ENCODE measurements at places on chromosomes 2 and 18. TPM values are rescaled to one million over a fixed set of nuclear protein-coding genes. Genes with fewer than 3 reads are reported as not detected.

Gene LOXL3
- 0.83 TPM for total RNA-seq

Gene DSG2
- total RNA-seq: 123 TPM

Gene NXPH2
- total RNA-seq: not detected

Gene DSG1
- 0.17 TPM for total RNA-seq

Gene HOXD12
- not detected for total RNA-seq

Gene LINC00305
- not detected for total RNA-seq

Gene AFTPH
- 34.5 TPM for total RNA-seq

Gene FAM228A
- not detected for total RNA-seq

Gene PROM2
- total RNA-seq: 73.5 TPM

Gene DDX1
- 47.2 TPM for total RNA-seq

Gene NPAS2
- total RNA-seq: 116 TPM

Gene SLC9A2
- total RNA-seq: 0.52 TPM

Gene TUBA4B
- not detected for total RNA-seq

Gene ARHGAP25
- 23.3 TPM for total RNA-seq

Gene DAW1
- not detected for total RNA-seq

Gene SEPTIN2
- 293 TPM for total RNA-seq

Gene DRC1
- not detected for total RNA-seq

Gene UBE2F
- 41.5 TPM for total RNA-seq

Gene SLC38A11
- not detected for total RNA-seq

Gene NCKAP5
- total RNA-seq: 7.6 TPM

Gene IRS1
- 25.8 TPM for total RNA-seq

Gene MBD1
- total RNA-seq: 196 TPM

Gene KCNG2
- total RNA-seq: 0.17 TPM

Gene PLEK
- total RNA-seq: not detected

Gene ALPP
- total RNA-seq: not detected

Gene POTEJ
- total RNA-seq: not detected

Gene IL18RAP
- total RNA-seq: not detected

Gene FEV
- not detected for total RNA-seq

Gene MC4R
- total RNA-seq: not detected

Gene MDH1B
- total RNA-seq: 0.51 TPM

Gene LBX2
- not detected for total RNA-seq

Gene AQP4
- not detected for total RNA-seq

Gene HK2
- 56.1 TPM for total RNA-seq

Gene ADRA2B
- total RNA-seq: under 0.01 TPM

Gene RAB17
- 7.2 TPM for total RNA-seq

Gene IL1RN
- 1.0 TPM for total RNA-seq

Gene SLC14A1
- total RNA-seq: not detected

Gene SMYD1
- not detected for total RNA-seq

Gene C1QL2
- total RNA-seq: not detected

Gene TDRD15
- total RNA-seq: not detected

Gene FIGN
- total RNA-seq: 10.3 TPM

Gene PSD4
- total RNA-seq: 23.8 TPM

Gene MYCN
- 0.50 TPM for total RNA-seq

Gene POTEC
- not detected for total RNA-seq

Gene CTAGE1
- not detected for total RNA-seq

Gene ZBTB7C
- 4.2 TPM for total RNA-seq

Gene ST8SIA5
- total RNA-seq: not detected

Gene NEMP2
- total RNA-seq: 5.0 TPM

Gene SKOR2
- total RNA-seq: not detected

Gene FECH
- 16.3 TPM for total RNA-seq

Gene GPR75
- total RNA-seq: 7.8 TPM

Gene C2orf81
- 2.5 TPM for total RNA-seq

Gene TAF4B
- 7.3 TPM for total RNA-seq

Gene SCYGR7
- not detected for total RNA-seq

Gene MYOM1
- 0.12 TPM for total RNA-seq

Gene CYP27A1
- total RNA-seq: 0.32 TPM

Gene CDH19
- total RNA-seq: 1.5 TPM

Gene RAX
- not detected for total RNA-seq

Gene ANKRD62
- not detected for total RNA-seq
